ENCODE measurements at places on chromosomes 5 and 9.
A peak's percentile ranks its signal among the peaks of the same experiment; 100 is the strongest.

GRCh38 chr5:56791396-56791795 is 24.0 kb upstream of the MAP3K1 start:
- DNase-seq: no peak

DNA sequence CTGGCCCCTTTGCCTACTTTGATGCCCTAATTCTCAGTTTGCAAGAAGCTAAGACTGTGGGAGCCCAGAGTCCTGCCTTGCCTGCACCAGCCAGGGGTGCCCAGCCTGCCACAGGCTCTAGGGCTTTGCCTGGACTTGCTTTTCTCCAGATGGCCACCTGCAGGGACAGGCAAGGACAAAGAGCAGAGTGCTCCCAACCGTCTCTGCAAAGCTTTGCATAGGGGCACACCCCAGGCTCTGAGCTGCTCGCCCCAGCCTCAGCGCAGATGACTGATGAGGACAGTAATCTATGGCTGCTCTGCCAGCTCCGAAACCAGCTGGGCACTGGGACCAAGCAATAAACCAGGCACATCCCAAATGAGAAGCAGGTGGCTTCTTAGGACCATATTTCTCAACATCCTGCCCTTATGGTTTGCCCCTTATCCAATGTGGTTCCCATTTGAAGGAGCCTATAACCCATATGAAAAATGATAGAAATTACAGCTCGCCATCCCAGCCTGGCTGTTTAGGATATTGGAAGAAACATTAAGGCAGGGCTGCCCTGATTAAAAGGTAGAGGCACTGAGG is 25.4 kb upstream of the TCF7 start:
- no peak for DNase-seq

DNA sequence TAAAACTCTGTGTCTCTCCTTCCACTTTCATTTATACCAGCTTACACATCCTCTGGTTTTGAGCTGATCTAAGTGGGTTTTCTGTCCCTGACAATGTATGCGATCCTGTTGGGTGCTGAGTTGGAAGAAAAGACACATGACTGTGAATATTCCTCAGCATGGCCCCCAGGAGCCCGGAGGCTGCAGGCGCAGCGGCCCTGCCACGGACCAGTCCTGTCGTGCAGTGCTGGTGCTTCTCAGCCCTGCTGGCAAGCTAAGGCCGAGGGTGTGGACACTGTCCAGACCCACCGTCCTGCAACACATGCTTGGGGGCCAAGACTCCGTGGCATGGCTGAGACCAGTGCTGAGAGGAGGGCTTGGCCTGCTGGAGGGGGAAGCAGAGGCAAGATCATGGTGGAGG is 328.9 kb upstream of the IRX2 start:
- no peak for DNase-seq

DNA sequence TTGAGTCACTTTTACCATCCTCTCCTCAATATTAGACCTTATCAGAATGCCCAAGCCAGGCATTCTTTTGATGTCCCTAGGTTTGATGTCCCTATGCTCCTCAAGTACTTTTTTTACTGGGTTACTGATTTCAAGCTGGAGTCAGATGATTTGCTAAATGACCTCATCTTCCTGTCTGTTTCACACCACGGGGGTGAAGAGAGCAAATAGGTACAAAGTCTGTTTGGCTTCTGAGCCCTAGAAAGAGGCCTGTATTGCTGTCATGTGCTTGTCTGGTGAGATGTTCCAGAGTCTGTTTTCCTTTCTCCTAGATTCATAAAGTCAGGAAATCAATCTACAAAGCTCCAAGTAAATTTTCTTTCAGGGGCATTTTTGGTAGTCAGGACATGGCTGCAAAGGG is 12.7 kb upstream of the DAB2 start:
- DNase-seq: no peak

- DNase-seq: peak; percentile 40
These were observed 33.3 kb downstream of the KCTD16 start for GRCh38 chr5:144203750-144204596.

DNA sequence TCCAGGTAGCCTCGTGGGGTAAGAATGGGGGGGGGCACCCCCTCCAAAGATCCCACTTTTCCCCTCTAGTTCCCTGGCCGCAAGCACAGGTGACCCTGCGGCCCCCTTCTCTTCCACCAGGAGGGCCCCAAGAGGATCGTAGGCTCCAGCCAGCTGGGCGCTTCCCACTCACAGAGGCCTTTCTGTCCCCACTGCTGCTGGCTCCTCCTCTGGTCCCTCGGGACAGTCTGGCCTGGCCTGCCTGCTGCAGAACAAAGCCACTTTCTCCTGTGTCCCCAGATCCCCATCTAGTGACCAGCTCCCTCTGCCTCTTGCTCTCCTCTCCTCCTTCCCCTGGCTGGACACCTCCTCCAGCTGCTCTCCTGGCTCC is 534 bp upstream of the SAPCD2 start:
- DNase-seq: no peak

- DNase-seq: no peak
These were observed 9.0 kb downstream of the PPP3R2 start for GRCh38 chr9:101585740-101586139.

GRCh38 chr5:52139888-52140615 is 647.7 kb upstream of the ITGA1 start:
- DNase-seq: peak; percentile 96

- DNase-seq: no peak
These were observed 32.2 kb upstream of the PRDM12 start for GRCh38 chr9:130632081-130632710.

DNA sequence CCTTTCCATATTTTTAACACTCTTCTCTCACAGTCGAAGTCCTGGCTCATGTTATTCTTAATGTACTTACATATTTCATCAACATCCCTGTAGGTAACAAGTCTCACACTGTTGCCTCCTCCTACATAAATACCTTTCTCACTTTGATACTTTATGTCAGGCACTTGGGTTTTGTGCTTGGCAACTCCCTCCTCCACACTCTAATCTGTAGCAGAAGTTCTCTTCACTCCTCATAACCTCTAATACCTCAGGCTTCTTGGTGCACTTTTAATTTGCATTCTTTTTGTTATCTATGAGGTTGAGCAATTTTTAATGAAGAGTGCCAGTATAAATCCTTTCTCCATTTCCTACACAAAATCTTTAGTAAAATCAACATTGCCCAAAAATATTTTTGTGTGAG is 24.1 kb upstream of the ARRDC3 start:
- DNase-seq: no peak

Measured in NCI-H524 treated with DMSO at 0.1 percent for 48 hours (cell line).